ENCODE measurements at places on chromosomes 13 and 19.

DNA sequence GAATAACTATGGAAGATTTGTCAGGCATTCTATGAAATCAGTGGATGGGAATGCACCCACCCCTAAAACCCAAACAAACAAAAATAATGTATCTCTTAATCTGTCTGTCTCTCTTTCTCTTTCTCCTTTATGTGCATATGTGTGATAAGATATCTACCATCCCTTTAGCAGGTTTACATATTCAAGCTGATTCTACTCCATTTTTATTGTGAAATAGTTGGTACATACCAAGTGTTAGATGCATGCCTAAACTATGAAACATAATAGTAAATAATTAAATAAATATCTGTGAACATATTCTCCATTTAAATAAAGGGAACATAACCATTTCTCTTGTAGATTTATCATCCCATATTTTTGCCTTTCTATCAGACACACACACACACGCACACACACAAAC is 121.8 kb upstream of the PCDH9 start:
- no peak for DNase-seq

DNA sequence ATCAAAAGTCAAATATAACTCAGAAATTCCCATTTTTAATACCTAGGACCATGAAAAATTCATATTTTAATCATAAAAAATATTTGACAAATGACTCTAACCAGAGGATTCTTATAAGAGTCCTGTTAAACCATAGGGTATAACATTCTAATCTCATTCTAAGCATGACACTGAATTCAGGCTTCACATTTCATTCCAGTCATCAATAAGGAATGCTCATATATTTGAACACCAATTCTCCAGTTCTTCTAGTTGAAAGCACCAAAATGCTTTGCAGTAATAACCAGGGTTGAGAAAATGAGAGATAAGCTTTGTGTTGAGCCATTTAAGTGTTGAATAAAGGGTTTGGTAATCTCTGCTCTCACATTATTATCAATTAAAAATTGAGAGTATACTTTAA is 147.5 kb downstream of the VWA8 start:
- no peak for DNase-seq

GRCh38 chr13:65677906-65678305 is 1552.2 kb downstream of the PCDH9 start:
- DNase-seq: no peak

GRCh38 chr13:105144936-105145335 is 1390.5 kb downstream of the EFNB2 start:
- no peak for DNase-seq
